Effector CD8-positive, alpha-beta T cell (primary cell): ENCODE measurements at places on chromosomes 2 and 18.

- DNase-seq, result no peak
These were observed 340.1 kb upstream of the GYPC start for GRCh38 chr2:126315828-126316227.

GRCh38 chr2:228253752-228254151 lies 72.3 kb upstream of the SPHKAP start:
- no peak for DNase-seq

DNA sequence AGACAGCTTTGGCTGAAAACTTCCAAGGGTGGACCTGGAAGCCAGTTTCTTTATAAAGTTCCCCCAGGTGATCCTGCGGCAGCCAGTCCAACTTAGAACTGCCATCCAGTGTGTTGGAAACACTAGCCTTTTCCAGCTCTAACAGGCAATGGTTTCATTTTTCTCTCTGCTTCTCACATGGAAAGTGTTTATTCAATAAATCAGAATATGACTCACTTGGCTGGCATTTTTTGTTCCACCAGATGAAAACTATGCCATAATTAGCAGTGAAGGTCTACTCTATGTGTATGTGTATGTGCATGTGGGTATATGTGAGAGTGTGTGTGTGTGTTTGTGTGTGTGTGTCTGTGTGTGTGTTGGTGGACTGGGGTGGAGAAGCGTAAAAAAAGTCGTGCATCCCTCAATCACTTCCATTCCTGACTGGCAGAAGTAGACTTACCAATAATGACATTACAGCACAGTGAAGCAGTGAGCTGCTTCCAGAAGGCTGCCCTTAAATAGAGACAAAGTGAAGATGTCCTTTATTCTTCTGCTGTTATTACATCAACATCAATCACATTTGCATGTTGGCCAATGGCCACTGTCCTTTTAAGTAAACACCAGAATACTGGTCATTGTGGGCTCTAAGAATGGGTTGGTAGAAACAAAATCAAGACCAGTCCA lies 90.9 kb upstream of the SETBP1 start:
- DNase-seq, result no peak

- no peak for DNase-seq
These were observed at the start of gene RTKN for GRCh38 chr2:74441690-74442482. RTKN (minus strand) TSS chr2:74441937; CDS start chr2:74441816, 121 bp downstream.

GRCh38 chr2:74498500-74499266 lies 720 bp downstream of the LBX2 start:
- no peak for DNase-seq

GRCh38 chr18:21678859-21679258 lies 25.7 kb downstream of the ABHD3 start:
- DNase-seq, result no peak

GRCh38 chr2:12296915-12297314 lies 419.8 kb upstream of the TRIB2 start:
- DNase-seq, result no peak

- DNase-seq, result no peak
These were observed 228.5 kb upstream of the SMIM21 start for GRCh38 chr18:75656035-75656434.

- DNase-seq, result no peak
These were observed 69.9 kb downstream of the COA5 start for GRCh38 chr2:98538280-98539041.

DNA sequence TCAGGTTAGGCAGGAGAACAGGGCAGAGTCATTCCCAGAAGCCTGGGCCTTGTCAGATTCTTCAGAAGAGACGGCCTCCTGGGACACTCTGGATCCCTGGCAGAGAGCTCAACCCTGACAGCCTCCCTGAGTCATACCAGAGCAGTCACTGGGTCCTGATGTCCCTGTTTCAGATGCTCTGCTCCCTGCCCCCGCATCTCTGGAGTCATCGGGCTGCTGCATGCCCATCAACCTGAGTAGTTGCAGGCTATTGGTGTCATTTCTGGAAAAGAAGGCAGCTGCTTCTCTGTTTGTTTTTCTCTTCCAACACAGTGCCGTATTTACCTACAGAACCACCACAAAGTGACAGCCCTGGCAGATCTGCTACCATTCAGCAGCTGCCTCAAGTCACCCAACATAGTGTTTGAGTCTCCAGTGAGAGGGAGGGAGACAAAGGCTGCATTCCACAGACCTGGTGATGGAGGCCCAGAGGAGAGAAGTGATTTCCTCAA lies 145.1 kb downstream of the B3GNT2 start:
- DNase-seq, result no peak

DNA sequence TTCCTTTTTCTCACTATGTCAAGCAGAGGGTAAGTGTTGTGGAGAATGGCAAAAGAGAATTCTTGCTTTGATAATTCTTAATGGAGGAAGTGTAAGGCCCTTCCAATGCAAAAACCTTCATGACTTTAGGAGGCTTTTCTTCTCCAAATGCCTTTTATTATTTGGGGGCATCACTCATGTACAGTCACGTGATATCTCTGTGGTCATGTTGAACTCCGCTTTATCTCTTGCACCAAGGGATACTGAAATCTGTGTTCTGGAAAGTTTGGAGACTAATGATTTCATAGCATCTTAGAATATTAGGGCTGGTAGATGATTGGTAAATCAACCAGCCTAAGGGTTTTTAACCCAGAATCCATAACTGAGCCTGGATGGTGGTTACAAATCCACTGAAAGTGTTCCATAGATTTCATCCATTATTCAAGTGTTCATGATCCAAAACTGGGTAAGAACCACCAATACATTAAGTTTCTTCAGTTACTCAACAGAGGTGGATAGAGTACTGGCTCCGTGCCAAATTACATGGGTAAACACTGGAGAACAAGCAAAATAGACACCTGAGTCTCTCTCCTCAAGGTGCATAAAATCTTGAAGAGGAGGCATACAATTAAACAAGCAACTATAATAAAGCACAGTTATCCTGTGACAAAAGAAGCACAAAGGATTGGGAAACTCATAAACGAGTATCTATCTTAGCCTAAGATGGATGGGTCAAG lies 169.6 kb upstream of the EPHA4 start:
- no peak for DNase-seq

DNA sequence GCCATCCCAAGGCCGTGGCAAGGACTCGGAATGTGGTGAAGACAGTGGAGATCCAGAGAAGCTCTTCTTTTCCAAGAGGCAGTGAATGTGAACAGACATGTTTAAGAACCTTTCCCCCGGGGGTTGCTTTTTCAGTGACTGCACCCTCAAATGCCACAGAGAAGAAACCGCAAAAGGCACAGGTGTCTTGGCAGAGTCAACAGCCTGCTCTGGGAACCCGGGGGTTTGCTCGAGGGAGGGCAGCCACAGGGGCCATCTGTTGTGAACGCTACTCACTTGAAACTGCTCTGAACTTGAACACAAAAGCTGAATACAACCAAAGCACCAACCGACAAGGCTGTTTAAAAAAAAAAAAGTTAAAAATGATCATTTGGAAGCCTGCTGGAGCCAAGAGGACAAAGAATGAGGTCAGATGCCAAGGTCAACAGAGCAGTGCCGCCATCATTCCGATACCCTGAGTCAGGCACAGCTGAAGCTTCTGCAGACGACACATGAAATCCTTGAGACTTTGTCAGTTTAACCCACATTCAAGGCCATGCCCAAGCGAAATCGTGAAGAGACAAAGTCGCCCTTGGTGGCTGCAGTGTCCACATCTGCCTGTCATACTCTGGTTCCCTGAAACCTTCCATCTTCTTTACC lies 47.4 kb downstream of the PSMG2 start:
- no peak for DNase-seq

GRCh38 chr2:46142546-46143428 lies 154.4 kb upstream of the EPAS1 start:
- DNase-seq, result no peak

GRCh38 chr2:121649149-121649595 lies at the start of gene CLASP1:
CLASP1 (minus strand) TSS chr2:121649462; CDS start chr2:121605895, 43,567 bp downstream.
- DNase-seq, result peak; percentile 53

DNA sequence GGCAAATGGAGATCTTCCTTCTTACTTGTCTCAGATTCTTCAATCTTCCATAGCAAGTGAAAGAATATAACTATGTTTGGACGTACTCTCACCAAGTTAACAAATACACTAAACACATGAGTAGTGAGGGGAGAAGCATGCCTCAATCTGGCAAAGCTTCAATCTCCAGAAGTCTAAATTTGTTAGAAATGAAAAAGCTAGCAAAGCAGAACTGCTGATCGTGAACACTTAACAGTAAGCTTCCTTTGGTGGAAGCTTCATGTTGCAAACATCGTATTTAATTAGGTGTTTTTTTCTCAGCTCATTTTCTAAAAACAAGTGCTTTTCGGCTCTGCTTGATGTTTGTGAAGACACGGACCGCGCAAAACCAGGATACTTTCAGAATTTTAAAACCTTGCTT lies 12.7 kb upstream of the SCN1A start:
- DNase-seq, result no peak

GRCh38 chr18:3179430-3180089 lies 40.2 kb downstream of the MYOM1 start:
- no peak for DNase-seq

DNA sequence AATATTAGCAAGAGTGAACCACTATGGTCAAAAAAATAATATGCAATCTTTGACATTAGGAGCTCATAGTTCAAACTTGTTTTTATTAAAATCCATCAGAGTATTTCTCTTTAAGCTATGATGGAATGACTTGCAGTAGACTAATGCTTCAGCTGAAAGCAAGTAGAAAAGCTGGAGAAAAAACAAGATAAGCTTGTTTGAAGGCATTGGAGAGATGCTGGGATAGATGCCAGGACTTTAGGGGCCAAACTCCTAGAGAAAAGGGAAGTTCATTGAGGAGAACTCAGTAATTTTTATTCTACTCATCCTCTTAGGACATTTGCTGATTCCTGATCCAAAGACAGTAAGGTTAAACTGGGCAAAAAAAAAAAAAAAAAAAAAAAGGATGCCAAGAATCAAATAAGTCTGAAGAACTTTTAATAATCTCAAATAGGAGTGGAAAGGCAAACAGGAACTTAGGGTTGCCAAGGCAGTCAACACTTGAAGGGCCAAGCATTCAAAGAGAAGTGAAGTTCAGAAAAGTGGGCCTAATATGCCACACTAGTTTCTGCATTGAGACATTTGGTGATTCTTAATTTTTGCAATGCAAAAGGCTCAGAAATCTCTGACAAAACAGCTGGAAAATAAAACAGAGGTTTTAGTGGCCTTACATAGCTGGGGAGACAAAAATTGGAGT lies 19.7 kb upstream of the AFF3 start:
- no peak for DNase-seq

GRCh38 chr2:75076088-75076487 lies 117.6 kb downstream of the POLE4 start:
- no peak for DNase-seq

- no peak for DNase-seq
These were observed 1069.9 kb upstream of the CHAC2 start for GRCh38 chr2:52697690-52698089.

DNA sequence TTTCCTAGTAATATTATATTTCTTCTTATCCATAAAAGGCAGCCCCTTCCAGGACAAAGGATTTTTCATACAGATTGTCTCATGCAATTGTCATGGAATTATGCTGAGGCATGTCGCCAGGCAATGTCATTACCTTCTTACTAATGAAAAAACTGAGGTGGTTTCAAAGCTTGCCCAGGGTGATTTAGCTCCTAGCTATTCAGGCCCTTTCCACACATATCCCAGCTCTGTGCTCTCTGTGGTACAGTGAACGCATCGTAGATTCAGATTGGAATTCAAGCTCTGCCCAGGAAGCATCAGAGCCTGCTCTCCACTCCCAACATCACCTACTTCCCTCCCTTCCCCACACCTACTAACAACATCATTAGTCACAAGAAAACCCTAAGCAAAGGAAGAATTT lies 60.1 kb downstream of the ATP8B1 start:
- DNase-seq, result no peak

GRCh38 chr2:2516386-2516785 lies 185.3 kb upstream of the MYT1L start:
- no peak for DNase-seq

GRCh38 chr2:39017334-39017733 lies 103.5 kb downstream of the SOS1 start:
- no peak for DNase-seq

DNA sequence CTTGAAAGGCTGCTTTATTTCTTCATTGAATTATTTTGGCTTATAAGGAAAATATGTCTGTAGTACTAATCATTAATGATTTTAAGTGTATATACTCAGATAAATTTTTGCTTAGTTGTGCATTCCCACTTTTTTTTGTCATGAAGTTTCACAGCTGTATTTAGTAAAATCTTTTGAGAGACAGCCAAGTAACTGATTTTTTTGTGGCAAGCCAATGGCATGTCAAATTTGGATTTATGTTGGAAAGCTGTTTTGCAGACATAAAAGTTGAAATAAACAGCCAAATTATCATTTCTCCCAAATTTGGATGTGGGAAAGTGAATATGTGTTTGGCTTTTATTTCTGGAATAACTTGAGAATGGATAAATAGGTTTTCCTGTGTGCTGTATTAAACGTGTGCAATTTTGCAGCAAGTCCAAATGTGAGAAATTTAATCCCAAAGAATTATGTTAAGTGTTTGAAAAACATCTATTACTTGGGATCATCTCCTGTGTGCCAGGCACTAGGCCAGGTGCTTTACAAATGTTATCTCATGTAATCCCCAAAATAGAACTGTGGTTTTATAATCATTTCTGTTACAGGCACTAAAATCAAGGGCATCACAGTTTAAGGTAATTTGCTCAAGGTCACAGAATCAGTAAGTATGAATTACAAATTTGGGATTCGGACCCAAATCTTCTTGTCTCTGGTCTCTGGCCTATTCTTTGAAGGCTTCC lies 160.4 kb downstream of the PTPRM start:
- DNase-seq, result no peak

GRCh38 chr2:191343796-191344338 lies 98.7 kb downstream of the MYO1B start:
- DNase-seq, result no peak

- DNase-seq, result no peak
These were observed 19.8 kb downstream of the GRHL1 start for GRCh38 chr2:9971105-9971818.

DNA sequence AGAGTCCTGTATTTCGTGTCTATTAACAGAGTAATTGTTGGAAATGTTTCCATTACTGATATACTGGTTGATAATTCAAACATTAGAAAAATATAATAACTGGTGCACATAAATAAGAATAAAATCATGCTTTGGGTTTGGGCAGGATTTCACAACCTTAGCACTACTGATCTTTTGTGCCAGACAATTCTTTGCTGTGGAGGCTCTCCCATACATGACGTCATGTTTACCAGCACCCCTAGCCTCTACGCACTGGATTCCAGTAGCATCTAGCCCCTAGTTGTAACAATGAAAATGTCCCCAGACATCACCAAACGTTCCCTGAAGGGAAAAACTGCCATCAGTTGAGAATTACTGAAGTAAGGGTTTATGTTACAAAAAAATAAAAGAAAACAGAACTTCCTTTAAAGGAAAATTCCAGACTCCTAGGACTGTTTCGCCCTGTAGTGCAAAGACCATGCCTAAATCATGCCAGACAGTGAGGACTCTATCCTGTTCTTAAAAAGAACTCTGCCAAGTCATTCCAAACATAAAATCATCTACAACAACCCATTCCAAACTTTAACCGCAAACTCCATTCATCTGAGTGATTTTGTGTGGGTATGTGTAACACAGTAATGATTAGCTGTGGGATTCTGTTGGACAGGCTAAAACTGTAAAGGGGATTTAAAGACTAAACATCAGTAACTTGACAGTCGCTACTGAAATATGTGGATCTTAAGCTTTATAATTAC lies 313.4 kb upstream of the CCDC68 start:
- DNase-seq, result no peak
